ENCODE measurements at places on chromosomes 2 and 18.

- no peak for DNase-seq
Observed at GRCh38 chr2:29164091-29164846, 49.1 kb downstream of the CLIP4 start.

DNA sequence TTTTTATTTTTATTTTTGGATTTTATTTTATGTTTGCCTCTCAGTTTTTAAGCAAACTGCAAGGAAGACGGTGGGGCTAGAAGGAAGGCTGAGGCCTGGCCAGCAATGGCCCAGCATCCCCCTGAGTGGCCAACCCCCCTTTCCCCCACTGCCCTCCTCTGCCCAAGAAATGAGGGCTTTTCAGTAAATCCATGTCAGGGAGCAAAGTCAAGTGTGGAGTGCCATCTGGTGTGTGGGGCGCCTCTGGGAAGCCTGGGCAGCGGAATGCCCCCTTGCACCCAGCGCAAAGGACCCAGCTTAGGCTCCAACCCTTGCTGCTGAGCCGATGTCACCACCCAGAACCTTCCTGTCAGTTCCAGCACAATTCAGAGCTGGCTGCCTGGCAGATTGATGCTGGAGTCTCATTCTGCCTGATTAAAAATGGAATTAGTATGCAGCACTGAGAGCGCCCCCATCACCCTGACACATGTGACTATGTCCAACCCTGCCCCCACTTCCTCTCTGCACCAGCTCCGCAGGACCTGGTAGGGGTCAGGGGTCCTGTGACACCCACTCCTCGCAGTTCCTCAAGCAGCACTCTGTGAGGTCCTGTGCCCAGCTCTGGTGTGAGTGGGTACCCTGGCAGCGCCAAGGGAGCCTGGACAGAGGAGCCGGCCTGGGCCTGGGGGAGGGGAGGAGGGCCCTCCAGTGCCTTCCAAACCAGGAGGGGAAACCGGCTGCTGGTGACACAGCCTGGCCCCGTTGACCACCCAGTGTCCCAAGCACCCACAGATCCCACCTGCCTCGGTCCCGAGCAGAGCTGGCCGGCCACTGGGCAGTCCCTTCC lies 9.2 kb upstream of the ALPP start:
- DNase-seq, result no peak

- no peak for DNase-seq
Observed at GRCh38 chr18:48600456-48601090, 61.7 kb downstream of the CTIF start.

DNA sequence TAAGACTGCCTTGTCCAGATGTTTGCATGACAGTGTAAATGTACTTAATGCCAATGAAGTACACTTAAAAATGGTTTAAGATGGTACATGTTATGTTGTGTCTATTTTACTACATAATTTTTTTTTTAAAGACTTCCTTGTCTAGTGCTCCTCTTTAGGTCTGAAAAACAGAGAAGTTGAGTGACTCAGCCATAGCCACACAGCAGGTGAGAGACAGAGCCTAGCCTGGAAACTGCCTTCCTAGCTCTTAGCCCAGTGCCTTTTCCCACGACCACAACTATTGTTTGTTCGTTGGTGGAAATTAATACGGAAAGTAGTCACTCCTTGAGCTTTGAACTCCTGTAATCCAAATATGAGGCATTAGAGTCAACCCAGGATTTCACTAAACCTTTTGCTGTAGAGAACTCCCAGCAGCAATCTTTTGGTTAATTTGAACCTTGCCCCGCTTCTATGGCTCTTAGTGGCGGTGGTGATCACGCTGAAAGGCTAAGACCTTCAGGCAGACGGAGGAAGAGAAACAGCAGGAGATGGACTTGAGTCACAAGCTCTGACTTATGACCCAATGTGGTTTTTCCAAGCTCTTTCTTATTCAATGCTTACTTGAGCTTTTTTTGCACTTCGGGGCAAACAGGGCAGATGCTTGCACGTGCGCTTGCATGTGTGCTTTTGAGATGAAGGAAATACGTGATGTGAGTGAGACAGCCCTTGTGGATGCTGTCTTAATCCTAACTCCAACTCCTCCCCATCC lies 21.2 kb downstream of the TRIB2 start:
- no peak for DNase-seq

- DNase-seq, result no peak
Observed at GRCh38 chr2:160227293-160227915, 27.3 kb upstream of the ITGB6 start.

GRCh38 chr2:101560780-101561315 lies 85.9 kb upstream of the RFX8 start:
- DNase-seq, result no peak

DNA sequence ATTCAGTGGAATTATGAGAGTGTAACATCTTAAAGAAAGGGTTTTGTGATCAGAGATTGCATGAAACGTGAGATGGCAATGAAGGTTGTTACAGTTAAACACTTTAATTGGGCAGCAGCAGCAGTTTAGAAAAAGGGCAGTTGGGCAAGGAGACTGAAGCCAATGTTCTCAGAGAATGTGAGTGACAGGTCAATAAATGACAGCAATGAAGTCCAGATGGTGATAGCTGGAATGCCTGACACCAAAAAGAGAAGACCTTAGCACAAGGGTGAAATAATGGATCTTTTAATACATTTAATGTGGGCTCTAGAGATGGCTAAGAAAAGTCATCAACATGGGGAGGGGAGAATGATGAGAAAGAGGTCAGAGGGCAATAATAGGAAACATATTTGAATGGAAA lies 89.4 kb upstream of the CDH7 start:
- DNase-seq, result no peak

- no peak for DNase-seq
Observed at GRCh38 chr2:237062585-237062984, 23.1 kb upstream of the COPS8 start.

DNA sequence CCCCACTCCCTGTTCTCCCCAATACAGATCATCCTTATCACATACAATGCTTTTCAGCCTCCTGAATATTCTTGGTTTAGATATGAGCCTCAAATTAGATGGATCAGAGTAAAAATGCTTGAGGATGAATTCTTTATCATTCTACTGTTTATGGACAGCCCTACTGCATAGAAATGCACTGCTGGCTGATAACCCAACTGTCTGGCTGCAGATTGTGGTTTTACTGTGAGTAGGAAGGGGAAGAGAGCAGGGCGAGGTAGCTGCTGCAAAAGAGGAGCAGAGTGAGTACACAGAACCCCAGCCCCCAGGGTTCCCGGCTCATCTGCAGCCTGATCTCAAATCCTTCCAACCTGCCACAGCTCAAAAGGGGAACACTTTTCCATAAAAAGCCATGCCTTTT lies 29.4 kb upstream of the NCOA1 start:
- no peak for DNase-seq

DNA sequence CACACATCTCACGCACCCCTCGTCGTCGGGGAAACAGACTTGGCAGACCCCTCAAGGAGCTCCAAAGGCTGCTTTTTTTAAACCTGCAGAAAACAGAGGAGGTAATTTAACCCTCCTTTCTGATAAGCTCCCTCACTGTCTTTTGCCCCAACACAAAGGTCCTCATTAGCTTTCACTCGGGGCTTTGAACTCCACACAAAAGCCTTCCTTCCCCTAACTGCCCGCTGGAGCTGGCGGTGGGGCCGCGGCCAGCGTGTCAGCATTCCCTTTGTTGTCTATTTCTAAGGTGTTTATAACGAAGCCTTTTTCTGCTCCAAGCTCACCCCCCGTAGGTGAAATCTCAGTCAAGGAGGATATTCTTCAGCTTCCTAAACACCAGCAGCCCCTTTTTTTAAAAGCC lies 43.5 kb upstream of the ID2 start:
- DNase-seq, result no peak

DNA sequence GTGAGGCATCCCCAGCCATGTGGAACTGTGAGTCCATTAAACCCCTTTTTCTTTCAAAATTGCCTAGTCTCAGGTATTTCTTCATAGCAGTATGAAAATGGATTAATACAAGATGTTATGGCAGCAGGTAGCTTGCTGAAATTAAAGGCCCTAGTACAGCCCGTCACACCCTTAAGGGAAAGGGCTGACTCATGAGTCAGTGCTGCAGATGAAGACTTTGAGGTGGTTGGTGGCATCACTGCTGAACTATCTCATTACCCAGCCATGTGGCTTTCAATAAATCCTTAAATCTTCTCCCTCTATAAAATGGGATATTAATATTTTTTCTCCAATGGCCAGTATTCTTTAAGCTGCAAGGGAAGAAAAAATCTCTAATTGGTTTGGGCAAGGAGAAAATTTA lies 226.1 kb upstream of the CCDC68 start:
- DNase-seq, result no peak

DNA sequence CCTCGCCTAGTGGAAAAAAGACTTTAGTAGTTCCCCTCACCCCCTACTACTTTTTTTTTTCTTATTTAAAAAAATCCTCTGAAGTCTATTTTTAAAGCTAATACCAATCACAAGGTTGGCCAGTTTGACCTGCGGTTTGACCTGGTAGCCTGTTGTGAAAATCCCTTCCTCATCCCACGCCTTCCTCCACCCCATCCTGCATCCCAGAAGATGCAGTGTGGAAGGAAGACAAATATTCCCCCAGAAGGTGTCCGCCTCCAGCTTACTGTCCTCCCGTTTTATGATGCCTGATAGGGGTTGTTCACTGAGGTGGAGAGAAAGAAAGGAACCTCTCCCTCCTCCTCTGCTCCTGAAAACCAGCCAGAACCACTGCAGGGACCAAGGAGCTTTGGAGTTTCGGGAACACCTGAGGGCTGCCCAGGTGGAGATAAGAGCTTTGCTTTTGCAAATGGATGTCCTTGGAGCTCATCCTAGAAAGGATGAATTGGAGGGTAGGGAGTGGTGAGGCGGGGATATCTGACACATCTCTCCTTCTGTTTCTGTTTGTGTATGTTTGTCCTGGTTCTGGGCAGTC lies 909 bp downstream of the ATP6V1C2 start:
- DNase-seq, result no peak

GRCh38 chr2:69538872-69539548 lies 101.8 kb upstream of the NFU1 start:
- DNase-seq, result no peak

DNA sequence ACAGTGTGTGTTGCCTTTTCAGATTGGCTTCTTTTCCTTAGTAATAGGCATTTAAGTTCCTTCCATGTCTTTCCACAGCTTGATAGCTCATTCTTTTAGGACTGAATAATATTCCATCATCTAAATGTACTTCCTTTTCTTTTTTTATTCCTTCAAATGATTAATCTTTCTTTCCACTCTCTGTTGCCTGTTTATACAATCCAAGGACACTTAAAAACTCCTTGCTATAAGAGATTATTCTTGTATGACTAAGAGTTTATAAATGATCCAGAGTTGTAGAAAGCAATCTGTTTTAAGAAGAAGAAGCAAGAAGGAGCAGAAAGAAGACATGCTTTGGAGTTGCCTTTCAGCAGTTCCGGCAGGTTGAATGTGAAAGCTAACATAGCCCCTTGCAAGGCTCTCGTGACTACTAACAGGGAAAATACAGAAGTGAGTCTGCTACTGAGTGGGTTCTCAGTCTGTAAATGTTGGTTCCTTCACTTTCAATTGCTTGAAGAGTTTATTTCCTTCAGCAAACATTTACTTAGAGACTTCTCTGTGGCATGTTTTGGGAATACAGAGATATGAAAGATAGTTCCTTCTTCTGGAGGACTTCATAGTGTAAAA lies 123.0 kb downstream of the PMAIP1 start:
- no peak for DNase-seq

- DNase-seq, result no peak
Observed at GRCh38 chr18:34915046-34915445, 126.2 kb upstream of the MAPRE2 start.

DNA sequence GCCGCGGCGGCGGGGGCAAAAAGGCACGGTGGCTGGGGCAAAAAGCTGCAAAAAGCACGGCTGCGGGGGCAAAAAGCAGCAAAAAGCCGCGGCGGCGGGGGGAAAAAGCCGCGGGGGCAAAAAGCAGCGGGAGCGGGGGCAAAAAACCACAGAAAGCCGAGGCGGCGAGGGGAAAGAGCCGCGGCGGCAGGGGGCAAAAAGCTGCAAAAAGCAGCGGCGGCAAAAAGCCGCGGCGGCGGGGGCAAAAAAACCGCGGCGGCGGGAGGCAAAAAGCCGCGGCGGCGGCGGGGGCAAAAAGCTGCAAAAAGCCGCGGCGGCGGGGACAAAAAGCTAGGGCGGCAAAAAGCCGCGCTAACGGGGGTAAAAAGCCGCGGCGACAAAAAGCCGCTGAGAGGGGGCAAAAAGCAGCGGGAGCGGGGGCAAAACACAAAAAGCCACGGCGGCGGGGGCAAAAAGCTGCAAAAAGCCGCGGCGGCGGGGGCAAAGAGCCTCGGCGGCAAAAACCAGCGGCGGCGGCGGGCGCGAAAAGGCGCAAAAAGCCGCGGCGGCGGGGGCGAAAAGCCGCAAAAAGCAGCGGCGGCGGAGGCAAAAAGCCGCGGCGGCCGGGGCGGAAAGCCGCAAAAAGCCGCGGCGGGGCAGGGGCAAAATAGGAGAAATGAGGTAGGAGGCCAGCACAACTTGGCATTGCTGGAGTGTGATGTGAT lies 123.4 kb downstream of the ANKRD30BL start:
- DNase-seq, result no peak

DNA sequence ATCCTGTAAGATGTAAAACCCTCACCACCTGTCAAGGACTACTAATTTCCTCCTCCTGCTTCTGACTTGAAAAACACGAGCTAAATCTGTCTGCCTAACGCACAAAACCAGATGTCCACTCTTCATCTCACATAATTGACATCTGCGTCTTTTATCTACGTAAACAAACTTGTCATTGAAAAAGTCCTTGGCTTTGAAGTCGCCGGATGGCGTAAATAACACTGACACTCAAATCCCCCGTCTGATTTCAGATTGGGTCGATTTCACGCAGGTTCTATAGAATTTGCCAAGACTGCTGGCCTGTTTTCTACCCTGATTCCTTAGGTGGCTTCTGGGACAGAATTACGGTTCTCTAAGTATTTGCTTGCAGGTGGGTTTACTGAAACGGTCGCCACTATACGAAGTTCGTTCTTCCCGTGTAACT lies 539 bp upstream of the MOB4 start:
- no peak for DNase-seq

DNA sequence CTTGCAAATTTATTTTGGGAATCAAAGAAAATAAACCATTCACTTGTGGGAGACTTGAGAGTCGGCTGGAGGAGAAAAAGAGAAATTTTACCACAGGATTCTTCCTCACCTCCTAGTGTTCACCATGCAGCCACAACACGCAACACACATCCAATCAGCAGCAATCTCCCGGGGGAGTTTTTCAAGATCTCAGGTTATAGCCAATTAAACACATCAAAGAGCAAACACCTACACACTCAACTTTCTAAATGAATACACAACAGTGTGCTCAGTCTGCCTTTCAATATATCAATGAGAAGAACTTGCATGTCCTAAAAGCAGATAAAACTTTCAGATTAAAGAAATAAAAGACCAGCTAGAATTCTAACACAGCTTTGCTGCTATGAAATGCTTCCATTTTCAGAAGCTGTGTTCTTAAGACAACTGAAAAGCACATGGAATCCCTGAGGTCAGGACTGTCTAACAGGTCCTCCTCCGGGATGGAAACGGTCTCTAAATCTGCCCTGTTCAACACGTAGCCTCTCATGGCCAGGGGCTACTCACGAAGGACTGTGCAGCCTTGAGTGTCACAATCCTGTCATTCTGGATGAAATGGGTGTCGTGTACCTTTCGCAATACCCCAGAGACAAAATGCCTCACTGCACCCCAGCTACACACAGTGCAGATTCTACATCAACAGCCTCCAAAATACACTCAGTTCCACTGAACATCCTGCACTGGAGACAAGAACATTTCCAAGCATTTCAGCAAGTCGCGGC lies 84.2 kb downstream of the ZNF516 start:
- DNase-seq, result peak; percentile 17

GRCh38 chr2:209547726-209548125 lies 123.9 kb downstream of the MAP2 start:
- DNase-seq, result no peak

- DNase-seq, result no peak
Observed at GRCh38 chr2:208464205-208464604, 57.6 kb downstream of the PTH2R start.

GRCh38 chr18:61803393-61803792 lies 89.4 kb downstream of the RNF152 start:
- no peak for DNase-seq

All from activated naive CD8-positive, alpha-beta T cell treated with anti-CD3 and anti-CD28 coated beads, Interleukin-2, amount 50 U/mL, for 24 hours (primary cell).